Renal cortical epithelial cell (primary cell): ENCODE measurements at places on chromosomes 5 and 9. TPM values are rescaled to one million over a fixed set of nuclear protein-coding genes. Genes with fewer than 3 reads are reported as not detected.

DNA sequence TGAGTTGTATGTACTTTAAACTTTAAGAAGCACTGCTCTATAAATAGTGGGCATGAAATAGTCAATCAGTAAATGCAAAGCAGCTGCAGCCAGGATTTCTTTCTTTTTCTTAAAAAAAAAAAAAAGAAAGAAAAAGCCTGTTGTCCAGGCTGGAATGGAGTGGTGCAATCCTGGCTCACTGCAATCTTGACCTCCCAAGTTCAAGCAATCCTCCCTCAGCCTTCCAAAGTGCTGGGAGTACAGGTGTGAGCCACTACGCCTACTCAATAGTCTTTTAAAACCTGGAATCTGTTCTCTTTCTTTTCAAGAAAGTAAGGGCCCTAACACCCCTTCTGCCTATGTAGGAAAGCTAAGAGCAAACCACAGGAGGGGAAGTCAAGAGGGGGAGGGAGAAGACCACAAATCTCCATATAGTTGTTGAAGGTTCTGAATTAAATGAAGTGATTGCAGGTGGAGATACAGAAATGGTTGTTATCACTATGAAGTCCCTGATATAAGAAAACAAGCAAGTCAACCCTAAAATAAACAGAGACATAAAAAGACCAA, 20.6 kb upstream of the TPD52L3 start:
- peak; percentile 23 for DNase-seq

DNA sequence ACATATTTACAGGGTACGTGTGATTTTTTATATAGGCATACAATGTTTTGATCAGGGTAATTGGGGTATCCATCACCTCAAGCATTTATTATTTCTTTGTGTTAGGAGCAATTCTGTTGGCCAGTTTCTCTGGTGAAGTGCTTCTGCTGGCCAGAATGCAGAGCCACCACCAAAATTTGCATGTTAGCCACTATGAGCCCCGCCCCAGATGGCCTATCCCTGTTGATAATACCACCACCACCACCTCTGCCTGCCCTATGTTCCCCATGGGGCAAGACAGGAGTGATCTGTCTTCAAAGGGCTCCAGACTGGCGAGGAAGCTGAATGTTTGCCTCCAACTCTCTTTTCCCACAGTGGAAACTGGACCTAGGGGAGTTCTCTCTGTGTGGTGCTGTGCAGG, 26.0 kb upstream of the JAK2 start:
- no peak for DNase-seq

LCP2 gene
- total RNA-seq = not detected in 2 replicates

DNA sequence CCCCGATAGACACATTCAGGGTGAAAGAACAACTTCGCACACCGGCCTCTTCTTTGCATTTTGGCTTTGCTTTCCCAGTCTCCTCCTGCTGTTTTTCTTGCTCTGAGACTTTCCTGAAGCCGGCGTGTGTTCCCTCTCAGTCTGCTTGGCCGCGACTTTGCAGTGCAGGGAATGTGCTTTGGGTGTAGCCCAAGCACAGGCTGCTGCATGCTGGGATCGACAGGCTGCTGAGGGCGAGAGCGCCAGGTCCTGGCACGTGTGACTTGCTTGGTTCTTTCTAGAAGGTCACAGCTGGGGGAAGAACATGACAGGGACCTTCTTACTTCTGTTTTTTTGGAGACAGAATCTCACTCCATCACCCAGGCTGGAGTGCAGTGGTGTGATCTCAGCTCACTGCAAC, 40.6 kb downstream of the TENT4A start:
- no peak for DNase-seq

POU5F2 gene
- total RNA-seq = 0.17 and 1.4 TPM in 2 replicates

DNA sequence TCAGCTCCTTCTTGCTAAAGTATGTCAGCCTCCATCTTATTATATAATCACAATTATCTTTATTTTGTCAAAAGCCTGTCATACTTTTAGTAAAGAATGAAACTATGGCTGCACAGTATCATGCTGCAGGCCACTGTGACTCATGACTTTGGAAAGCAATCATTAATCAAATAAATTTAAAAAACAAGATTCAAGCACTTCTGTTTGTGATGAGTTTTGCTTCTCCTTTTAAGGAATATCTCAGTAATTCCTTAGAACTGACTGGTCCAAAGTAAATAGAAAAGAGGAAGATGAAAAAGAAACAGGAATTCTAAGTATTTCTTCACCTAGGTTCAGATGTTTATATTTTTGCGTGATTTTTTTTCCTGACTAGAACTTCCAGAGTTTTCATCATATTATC, 83.1 kb downstream of the EDIL3 start:
- DNase-seq = peak; percentile 55
